RWPE2 (cell line): ENCODE measurements at places on chromosomes 2 and 18.

- peaks cover 9% of the 10 kb centered on the region; the same call in 1 of the 2 replicates for H3K36me3 ChIP-seq
- H3K27ac ChIP-seq: peak overlapping the region; percentile 91
- no peaks in the 10 kb centered on the region for H3K27me3 ChIP-seq
- peaks cover 80% of the 10 kb centered on the region for H3K4me1 ChIP-seq
Measured at GRCh38 chr2:191304939-191305875, 60.0 kb downstream of the MYO1B start.

DNA sequence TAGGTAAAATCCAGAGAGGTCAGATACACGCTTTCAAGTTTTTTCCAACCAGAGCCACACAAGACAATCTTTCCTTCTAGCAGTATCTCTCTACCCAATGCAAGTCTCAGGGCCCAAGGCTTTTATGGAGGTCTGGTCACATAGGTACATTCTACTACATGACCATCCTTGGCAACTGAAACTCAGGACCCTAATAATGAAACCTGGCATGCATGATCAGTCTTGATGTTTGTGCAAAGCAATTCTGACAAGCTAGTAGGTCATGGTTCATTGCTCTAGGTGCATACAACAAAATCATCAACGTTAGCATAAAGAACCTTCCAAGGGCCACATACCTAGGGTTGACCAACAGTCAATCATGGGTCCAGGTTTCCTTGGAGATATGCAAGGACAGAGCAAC, 33.2 kb upstream of the CCDC88A start:
- H3K27ac ChIP-seq: no peak overlapping the region
- H3K27me3 ChIP-seq: no peaks in the 10 kb centered on the region
- DNase-seq: no peak
- no peak overlapping the region for H3K4me3 ChIP-seq

GRCh38 chr2:186281726-186282125, 204.3 kb upstream of the ZC3H15 start:
- H3K36me3 ChIP-seq: no peaks in the 10 kb centered on the region
- no peaks in the 10 kb centered on the region for H3K27me3 ChIP-seq
- peaks cover 8% of the 10 kb centered on the region for H3K4me1 ChIP-seq
- DNase-seq: no peak
- H3K27ac ChIP-seq: no peak overlapping the region
- H3K4me3 ChIP-seq: no peak overlapping the region

DNA sequence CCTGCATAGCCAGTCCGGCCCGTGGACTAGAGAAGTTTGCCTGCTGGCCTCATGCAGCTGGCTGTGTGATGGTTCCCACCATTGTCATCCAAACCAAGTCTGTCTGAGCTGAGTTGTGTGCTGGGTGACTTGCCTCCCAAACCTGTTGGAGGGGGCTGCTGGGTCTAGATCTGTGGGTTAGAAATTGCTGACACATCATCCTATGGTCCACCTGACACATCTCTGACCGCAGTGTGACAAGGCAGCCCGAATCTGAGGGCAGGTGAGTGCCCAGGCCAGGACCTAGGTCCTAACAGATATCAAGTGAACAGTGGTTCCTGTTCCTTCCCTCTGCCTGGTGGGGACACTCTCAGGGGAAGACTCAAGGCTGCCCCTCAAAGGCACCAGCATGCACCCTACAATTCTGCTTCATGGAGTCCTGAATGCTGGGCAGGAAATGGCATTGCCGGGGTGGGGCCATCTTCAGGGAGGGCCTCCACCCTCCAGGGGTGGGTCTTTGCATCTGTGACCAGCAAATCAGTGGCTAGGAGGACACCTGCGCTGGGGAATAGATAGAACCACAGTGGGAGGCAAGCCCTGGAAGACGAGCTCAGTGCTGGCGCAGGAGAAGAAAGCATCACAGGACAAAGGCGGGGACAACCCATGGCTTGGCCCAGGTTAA, 117.9 kb upstream of the ID2 start:
- no peaks in the 10 kb centered on the region for H3K36me3 ChIP-seq
- H3K4me1 ChIP-seq: no peaks in the 10 kb centered on the region
- H3K27me3 ChIP-seq: no peaks in the 10 kb centered on the region
- DNase-seq: peak; percentile 22
- no peak overlapping the region for H3K4me3 ChIP-seq
- no peak overlapping the region for H3K27ac ChIP-seq

DNA sequence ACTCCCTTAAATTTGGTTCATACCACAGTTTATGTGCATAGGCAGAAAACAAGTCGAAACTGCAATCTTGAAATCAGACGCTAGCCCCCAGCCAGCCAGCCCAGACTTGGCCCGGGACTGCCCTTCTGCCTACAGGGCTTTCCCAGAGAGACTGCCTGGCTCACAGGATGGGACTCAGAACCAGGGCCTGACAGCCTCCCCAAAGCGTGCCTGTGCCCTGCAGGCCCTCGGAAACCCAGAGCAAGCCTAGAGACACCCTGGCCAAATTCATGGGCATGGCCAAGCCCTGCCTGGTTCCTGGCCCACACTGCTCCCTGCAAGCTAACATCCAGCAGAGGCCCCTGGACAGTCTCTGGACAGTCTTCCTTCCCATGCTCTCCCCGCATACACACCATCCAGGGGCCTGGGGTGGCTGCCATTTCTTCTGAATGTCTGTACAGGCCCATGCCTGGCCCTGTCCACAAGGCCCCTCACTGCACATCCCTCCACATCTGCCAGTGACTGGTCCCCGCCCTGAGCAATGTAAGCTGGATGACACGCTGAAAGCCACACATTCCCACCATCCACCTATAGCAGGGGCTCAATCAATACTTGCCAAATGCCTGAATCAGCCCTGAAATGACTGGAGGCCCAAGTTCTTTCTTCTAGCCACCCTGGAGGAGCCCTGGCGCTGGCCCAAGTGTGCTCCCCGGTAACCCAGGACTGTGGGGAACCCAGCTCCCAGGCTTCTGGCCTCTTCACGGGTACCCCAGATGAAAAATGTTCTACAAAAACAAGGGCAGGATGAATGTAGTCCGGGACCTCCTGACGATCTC, 73.1 kb downstream of the HDAC4 start:
- no peak overlapping the region for H3K27ac ChIP-seq
- H3K4me1 ChIP-seq: no peaks in the 10 kb centered on the region
- H3K27me3 ChIP-seq: no peaks in the 10 kb centered on the region
- H3K36me3 ChIP-seq: no peaks in the 10 kb centered on the region
- no peak for DNase-seq

DNA sequence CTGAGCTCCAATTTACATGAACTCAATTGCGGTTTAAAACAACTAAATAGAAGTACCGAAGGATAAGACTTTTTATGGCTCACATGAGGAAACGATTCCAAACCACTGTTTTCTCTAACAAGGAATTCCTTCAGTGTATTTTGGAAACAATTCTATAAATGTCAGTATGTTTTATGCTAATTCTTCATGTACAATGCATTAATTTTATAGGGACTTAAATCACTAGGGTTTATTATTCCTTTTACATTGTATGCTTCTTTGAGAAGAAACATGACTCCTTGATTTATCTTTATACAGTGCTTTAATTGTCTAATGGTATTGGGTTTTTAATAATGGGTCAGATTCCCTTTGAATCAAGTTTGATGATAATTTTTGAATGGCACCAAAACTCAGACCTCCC, 566.8 kb downstream of the EPHA4 start:
- H3K27me3 ChIP-seq: no peaks in the 10 kb centered on the region
- H3K4me1 ChIP-seq: no peaks in the 10 kb centered on the region
- H3K27ac ChIP-seq: no peak overlapping the region
- no peaks in the 10 kb centered on the region for H3K36me3 ChIP-seq
- no peak overlapping the region for H3K4me3 ChIP-seq
